ENCODE measurements at places on chromosomes 4 and X.
A peak's percentile ranks its signal among the peaks of the same experiment; 100 is the strongest.

GRCh38 chr4:182141061-182141460, 102.1 kb upstream of the TENM3 start:
- no peak for DNase-seq

DNA sequence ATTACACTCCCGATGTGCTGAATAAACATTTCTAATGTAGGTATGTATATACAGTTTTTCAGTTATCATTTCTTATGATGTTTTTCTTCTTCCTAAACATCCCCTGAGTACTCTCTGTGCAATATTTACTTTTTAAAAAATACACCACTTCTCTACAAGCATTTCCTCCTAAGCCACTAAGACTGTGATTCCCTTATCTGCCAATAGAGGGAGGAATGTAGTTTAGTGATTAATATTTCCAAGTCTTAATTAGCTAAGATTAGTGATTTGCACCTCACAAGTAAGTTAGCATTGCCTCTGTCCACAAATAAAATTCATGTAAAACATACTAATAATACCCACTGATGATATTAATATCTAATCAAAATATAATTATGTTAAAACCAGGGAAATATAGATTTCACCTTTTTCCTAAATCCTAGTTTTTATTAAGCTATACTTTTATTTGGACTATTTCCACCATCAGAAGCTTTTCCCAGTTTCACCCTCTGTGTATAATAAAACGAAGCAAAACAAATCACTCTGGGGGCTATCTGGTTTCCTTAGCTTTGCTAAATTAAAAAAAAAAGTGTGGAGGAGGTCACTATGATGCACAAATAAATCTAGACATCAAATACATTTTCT, 909.1 kb downstream of the FAT4 start:
- DNase-seq = no peak

DNA sequence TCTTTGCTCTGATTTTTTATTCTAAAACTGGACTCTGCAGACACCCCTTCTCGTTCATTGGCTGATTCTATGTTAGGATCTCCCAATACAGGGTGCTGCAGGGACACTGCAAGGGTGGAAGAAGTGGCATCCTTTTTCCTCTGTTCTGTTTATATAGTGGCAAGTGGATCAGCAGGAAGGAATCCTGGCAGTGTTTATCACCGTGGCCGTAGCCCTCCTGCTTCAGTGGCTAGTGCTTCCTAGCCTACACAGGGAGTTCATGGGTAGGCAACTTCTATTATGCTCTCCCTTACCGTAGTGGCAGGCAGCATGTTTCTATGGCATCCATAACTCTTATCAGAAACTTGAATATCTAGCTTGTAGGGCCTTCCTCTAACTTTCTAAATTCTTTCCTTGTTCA, 6.4 kb upstream of the AP1AR start:
- DNase-seq = no peak

GRCh38 chr4:87679449-87680169, 29.5 kb downstream of the DMP1 start:
- DNase-seq = peak; percentile 2

DNA sequence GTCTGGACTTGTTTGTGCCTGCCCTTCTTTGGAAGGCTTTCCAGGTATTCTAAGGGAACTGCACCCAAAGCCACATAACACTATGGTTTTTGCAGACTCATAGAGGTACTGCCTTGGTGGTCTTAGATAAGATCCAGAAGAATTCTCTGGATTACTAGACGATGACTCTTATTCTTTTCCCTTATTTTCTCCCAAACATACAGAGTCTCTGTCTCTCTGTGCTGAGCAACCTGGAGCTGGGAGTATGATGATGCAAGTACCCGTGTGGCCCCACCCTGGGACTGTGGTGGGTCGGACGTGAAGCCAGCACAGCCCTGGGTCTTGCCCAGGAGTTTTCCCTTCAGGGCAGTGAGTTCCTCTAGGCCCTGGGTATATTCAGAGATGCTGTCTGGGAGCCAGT, 1342.4 kb upstream of the TENM3 start:
- DNase-seq = no peak

DNA sequence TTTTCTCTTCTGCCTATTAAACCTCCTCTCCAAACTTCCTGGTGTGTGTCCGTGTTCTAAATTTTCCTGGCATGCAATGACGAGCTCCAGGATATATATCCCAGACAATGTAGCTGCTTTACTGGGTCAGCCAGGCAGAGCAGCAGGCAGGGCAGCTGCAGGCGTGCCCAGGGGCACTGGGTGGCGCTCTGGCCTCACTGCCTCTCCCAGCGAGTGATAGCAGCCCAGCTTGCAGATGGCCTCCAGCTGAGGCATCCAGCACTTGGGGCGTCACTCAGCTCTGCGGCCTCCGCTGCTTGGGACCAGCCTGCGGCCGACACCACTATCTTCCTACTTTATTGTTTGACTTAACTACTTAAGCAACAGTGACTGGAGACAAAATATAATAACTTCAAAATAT, 23.0 kb upstream of the UBA6 start:
- DNase-seq = no peak

DNA sequence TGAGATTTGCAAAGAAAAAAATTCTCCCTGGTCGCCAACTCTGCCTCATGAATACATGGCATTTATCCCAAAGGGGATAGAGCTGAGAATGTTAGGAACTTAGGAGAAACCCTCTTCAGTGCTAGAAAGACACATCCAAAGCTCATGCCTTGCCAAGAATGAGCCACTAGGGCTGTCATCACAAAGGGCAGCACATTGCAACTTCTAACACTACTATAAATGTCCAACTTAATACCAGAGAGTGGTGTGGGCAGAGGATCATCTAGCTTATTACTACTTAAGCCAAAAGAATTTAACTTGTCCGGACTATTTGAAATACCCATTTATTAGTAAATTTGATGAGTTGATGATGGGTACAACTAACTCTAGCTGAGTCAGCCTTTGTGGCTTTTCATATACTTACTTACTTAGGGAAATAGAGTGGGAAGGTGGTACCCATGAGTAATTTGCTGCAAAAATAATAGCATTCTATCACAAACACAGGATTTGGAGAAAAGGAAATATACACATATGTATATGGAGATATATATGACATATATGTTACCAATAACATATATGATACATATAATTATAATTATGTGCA, 66.3 kb upstream of the GAB1 start:
- DNase-seq = no peak

GRCh38 chr4:135120195-135120594, 918.6 kb upstream of the PABPC4L start:
- no peak for DNase-seq

DNA sequence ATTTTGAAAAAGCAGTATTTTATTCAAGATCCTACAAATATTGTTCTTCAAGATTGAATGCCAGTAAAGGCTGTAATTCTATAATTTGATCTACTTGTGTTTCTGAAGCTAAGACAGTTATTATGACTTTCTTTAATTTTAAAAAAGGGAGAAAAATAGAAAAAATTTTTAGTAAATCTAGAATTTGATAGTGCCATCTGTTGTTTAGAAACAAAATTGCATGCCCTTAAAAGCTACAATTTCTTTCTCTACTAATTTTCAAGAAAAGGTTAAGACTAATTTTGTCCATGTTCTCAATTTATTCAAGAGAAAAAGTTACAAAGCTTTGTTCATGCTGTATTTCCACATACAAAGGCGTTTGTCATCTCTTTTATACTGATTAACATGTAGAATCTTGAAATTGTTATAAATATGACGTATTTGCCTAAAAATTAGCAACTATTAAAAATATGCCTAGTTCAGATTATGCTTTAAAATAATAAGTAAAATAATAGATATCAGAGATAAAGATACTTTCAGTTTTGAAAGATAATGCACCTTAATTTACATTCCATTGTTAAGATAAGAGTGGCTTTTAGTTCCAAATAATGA, 25.6 kb upstream of the MMRN1 start:
- DNase-seq = no peak

Data from stimulated activated CD8-positive, alpha-beta memory T cell treated with anti-CD3 and anti-CD28 coated beads, Interleukin-15, amount 100 ng/mL, for 1 hour (primary cell).